ENCODE measurements at places on chromosomes 4 and X.

DNA sequence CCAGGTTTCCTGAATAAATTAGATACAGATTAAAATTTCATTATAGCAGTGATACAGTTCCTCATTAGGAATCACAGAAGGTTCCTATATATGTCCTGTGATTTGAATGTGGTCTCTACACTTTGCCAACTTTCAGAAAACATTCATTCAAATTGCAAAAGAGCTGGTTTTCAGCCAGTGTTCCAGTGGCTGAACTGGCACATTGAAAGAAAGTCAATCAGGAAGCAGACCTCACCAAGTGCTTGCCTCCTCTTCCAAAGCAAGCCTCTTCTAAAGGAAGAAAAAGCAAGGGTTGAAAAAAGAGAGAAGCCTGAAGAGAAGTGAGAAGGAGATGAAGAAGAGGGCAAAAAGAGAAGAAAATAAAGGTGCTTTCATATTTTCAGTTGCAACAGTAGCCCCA, 12.7 kb downstream of the KLHL34 start:
- no peak for DNase-seq

- no peak for DNase-seq
Observed at GRCh38 chr4:98446499-98447375, 185.6 kb downstream of the RAP1GDS1 start.

GRCh38 chr4:110131916-110132315, 66.5 kb downstream of the ELOVL6 start:
- DNase-seq, result no peak

DNA sequence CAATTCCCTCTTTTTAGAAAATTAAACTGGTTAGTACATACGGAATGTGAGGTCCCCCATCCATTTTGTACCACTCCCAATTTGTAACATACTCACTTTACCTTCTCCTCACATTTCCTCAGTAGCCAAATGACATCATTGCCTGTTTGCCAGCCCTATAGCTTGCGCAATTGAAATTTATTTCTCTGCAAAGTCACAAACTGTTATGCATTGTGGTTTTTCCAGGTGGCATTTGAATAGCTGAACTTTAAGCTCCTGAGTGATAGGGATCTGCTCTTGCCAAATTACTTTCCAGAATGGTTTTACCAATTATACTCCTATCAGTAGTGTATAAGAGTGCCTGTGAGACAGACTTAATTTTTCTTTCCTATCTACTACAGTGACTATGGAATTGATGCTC, 7.7 kb downstream of the COL4A5 start:
- DNase-seq, result no peak

GRCh38 chr4:182206916-182207315, 36.3 kb upstream of the TENM3 start:
- no peak for DNase-seq

GRCh38 chr4:104128850-104129213, 365.9 kb downstream of the CXXC4 start:
- no peak for DNase-seq
